OCI-LY7 (cell line): ENCODE measurements at places on chromosomes 5 and 9.

DNA sequence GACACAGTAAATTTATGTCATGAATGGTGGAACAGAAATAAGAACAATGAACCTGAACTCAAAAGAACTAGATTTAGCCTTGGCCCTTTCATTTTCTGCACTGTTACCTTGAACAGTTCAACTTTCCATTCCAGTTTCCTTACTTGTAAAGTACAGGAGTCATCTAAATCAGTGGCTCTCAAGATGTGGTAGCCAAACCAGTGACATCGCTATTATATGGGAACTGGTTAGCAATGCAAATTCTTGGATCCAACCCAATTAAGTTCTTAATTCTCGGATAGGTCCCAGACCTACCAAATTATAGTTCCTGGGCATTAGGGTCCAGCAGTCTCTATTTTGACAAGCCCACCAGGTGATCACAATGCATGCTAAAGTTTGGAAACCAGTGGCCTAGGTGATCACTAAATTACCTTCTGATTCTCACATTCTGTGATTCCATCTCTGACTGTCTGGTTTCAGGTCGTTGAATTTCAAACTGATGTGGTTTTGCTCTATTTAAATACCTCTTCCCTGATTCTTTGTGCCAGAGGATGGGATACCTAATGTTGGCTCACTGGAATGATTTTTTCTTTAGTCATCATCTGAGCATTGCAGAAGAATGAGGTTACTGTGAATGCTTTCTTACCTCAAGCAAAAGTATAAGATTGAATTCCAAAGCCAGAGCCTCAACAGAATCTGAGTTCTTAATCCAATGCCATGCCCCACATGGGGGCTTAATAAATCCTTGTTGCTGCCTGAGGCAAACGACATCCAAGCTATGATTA is 253.8 kb downstream of the ENC1 start:
- no peak for DNase-seq

DNA sequence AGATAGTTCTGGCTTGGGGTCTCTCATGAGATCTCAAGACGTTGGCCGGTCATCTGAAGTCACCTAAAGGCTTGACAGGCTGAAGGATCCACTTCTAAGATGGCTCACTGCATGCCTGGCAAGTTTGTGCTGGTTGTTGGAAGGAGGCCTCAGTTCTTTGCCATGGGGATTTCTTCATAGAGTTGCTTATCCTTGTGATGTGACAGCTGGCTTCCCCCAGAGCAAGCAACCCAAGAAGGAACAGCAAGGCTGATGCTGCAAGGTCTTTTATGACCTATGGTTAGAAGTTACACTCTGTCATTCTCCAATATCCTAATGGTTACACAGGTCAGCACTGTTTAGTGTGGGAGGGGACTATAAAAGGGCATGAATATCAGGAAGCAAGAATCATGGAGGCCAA is 20.7 kb upstream of the GRPEL2 start:
- DNase-seq, result no peak

- no peak for DNase-seq
These were observed 51.2 kb upstream of the FSTL4 start for GRCh38 chr5:133663397-133664054.

GRCh38 chr9:99375481-99375880 is 153.4 kb downstream of the SEC61B start:
- no peak for DNase-seq

DNA sequence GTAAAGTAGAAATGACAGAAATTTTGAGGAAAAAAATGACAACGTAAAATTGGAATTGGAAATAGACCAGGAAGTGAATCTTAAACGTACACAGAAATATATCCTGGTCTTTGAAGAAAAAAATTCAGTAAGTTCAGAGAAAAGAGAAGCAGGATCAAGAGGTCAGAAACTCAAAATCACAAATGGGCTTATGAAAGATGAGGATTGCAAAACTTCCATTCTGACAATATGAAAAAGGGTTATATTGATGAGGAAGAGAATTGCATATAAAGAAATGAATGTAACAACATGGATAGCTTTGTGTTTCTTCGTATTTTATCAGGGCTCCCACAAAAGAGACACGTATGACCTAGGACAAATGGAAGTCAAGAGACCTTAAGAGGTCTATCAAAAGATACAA is 58.1 kb downstream of the OXCT1 start:
- no peak for DNase-seq
